ENCODE measurements at places on chromosomes 16 and 17. TPM values are rescaled to one million over a fixed set of nuclear protein-coding genes. Genes with fewer than 3 reads are reported as not detected.

The FNDC8 gene
- not detected for total RNA-seq

GRCh38 chr17:61875285-61875684 is 12.0 kb upstream of the BRIP1 start:
- no peaks in the 10 kb centered on the region for H3K36me3 ChIP-seq
- H3K27me3 ChIP-seq, result no peaks in the 10 kb centered on the region
- H3K4me3 ChIP-seq, result no peak overlapping the region
- H3K27ac ChIP-seq, result no peak overlapping the region
- no peaks in the 10 kb centered on the region for H3K4me1 ChIP-seq

The PPY gene
- 0.59 TPM for total RNA-seq

The PIK3R6 gene
- total RNA-seq, result not detected

- H3K27me3 ChIP-seq, result no peaks in the 10 kb centered on the region
- H3K36me3 ChIP-seq, result peaks cover 8% of the 10 kb centered on the region
- no peak for DNase-seq
Measured at GRCh38 chr16:314795-315299, 31.9 kb downstream of the PDIA2 start.

GRCh38 chr17:38598536-38598935 is 7.2 kb downstream of the SRCIN1 start:
- peak; percentile 99 for DNase-seq
- peaks cover 26% of the 10 kb centered on the region for H3K4me1 ChIP-seq
- peaks cover 10% of the 10 kb centered on the region for H3K27me3 ChIP-seq
- H3K36me3 ChIP-seq, result no peaks in the 10 kb centered on the region
- no peak overlapping the region for H3K27ac ChIP-seq

DNA sequence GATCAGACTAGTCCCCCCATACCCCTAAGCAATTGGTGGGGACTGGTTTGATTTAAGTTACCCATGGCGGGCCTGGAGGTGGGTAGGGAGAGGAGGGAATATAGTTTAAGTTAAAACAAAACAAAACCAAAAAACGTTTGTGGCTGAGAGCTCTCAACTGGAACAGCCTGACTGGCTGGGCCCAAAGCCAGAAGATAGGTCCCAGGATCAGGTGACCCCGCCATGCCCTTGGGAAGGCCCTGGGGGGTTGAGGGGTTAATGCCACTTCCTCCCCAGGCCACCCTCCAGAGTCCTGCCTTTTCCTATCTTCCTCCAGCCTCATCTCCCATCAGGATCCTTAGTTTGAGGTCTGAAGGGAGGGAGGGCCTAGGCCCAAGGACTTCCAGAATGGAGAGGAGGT is 82.3 kb upstream of the LHX1 start:
- no peak for DNase-seq
- H3K27ac ChIP-seq, result no peak overlapping the region
- no peaks in the 10 kb centered on the region for H3K36me3 ChIP-seq
